ENCODE measurements at places on chromosomes 7 and 10.
A peak's percentile ranks its signal among the peaks of the same experiment; 100 is the strongest.

DNA sequence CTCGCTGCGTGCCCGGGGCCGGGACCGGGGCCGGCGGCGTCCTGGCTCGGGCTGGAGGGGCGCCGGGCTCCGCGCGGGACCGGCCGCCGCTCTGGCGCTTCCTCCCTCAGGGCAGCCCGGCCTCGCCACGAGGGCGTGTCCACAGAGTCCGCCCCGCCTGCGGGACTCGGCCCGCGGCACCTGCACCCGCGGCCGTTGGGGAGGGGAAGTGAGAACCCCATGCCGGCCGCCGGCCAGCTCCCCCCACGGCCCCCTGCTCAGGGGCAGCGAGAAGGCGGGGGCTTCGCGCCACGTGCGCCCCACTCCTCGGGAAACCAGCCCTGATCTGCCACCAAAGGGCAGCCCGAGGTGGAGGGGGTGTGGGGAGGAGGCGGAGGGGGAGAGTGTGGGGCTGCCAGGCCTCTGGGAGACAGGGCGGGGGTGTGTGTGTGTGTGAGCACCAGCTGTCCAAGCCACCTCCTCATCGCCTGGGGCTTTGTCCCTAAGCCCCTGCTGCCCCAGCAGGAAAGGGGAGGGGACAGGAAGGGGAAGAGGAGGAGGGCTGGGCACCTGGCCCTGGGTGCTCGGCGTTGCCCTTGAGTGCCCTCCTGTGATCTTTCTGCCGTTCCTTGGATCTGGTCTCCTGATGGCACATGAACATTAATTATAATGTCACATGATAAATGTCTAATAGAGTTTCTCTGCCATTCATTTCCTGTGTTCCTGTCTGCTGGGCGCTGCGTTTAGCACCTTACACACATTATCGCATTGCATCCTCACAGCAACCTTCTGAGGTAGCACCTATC lies at the start of gene PIK3AP1:
TSS of gene PIK3AP1 (minus strand) at position 93 of the 785 bp plus-strand sequence. CDS start 120 bp downstream, outside the sequence.
- DNase-seq, result peak; percentile 19

- no peak for DNase-seq
These were observed 177.7 kb downstream of the SH3PXD2A start for GRCh38 chr10:103677486-103678177.

GRCh38 chr10:130177250-130177649 lies 41.1 kb downstream of the GLRX3 start:
- DNase-seq, result no peak

GRCh38 chr7:144834641-144835144 lies 1.2 kb downstream of the TPK1 start:
- peak; percentile 41 for DNase-seq

DNA sequence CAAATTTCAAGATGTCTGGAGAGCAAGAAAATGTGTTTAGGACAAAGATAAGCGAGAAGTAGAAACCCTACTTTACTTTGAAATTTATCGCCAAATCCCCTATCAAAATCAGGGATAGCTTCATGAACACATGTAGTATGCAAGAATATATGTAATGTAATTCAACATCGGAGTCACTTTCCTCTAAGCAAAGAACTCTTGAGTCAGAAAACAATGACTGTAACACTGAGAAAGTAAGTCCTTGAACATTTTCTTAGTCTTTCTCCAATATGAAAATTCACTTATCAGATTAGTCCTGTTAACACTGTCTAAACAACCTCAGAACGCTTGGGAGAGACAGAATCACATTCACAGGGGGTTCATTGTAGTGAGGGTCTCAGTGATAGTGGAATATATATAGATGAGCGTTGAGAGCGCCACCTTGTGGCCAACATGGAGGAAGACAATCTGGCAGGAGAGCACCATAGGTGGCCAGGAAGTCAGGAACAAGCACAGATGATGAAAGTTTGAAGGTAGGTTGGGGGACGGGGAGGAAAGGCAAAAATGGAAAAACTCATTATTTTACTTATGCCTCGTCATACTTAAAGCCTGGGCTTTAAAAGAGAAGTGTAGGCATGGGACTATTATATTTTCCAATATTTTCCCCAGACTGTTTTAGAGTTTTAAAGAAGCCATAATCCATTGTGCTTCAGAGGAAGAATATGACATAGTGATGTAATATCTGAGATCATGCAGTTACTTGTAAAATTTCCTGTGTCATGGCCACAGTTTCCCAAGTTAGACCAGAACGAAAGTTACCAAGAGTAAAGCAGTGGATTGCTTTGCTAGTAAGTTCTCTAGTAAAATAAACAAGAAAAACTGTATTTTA lies 115.5 kb upstream of the GNAI1 start:
- peak; percentile 12 for DNase-seq

DNA sequence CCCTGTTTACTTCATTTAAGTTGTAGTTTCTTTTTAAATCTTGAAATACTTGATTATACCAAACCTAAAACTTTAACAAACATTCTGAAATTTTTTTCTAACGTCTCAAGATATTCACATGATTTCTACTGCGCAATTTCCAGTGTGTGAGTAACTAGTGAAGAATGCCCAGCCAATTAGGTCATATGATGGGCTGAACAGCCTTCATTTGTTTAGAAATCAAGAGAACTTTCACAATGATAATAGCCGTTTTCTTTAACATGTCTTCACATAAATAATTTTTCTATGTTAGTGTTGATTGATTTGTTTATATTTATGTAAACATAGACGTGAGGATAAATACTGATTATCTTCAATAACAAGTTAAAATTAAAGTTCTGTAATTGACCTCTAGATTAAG lies 21.8 kb downstream of the STAM start:
- DNase-seq, result no peak

- peak; percentile 50 for DNase-seq
These were observed 1.2 kb downstream of the COL26A1 start for GRCh38 chr7:101363734-101364374.

DNA sequence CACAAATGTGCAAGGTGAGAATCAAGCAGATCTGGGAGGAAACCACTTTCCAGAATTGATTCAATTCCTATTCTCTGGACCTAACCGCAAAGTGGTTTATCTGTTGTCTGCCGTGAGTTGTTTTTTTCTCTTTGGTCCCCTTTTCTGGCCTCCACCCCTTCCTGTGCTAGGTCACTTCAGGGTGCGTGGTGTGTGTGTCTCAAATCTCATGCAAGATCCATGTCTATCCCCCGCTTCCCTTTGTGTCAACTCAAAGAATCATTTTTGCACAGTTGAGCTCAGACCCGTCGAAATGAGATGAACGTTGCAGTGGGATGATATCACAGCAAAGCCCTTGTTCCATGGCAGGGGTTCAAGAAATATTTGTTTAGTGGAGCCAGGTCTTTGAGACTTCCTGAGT lies 184.5 kb downstream of the GATA3 start:
- peak; percentile 15 for DNase-seq

DNA sequence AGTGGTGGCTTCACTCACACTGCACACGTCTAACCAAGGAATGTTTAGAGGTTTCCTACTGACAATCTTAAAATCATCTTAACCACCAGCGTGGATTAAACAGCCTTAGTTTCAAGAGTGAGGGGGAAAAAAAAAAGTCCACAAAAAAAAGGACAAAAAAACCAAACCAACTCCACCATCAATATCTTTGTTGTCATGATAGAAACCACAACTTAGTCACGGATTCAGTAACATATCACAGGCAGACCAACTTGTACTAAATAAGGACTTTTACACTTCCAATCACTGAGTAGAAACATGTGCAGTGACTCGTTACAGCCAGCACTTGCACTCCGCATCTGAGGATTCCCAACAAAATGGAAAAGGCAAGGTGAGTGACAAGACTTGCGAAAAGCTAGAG lies 46.5 kb downstream of the FAM171A1 start:
- no peak for DNase-seq

DNA sequence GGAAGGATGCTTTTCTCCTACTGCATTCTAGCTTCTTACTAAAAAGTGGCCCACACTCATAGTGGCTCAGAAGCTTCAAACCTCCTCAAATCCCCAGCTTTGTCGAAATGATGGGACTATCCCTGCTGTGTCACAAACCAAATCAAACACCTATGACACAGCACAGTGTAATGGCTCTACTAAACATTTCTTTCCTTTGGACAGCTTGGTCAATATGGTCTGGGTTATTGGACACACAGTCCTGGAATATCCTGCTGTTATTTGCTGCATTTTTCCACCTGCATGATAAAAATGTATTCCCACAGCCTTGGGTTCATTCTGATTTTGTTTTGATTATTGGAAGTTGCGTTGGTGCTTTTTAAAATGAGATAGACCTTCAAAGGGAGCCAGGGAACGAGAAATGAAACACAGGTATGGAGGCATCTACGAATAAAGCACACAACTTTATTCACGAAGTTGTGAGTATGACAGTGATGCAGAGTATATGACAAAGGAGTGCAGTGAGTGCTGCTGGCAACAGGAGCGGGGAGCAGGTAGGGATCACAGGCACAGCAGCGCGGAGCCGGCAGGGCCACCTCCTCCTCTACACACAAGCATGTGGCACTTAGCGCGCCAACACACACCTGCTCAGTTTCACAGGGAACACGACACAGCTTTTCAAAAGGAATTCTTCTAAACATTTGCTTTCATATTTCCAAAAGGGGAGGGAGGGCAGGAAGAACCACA lies 26.5 kb upstream of the AFAP1L2 start:
- DNase-seq, result no peak

GRCh38 chr7:48959676-48960075 lies 35.3 kb downstream of the CDC14C start:
- DNase-seq, result no peak

GRCh38 chr7:135208102-135208793 lies 3.1 kb downstream of the WDR91 start:
- no peak for DNase-seq

- peak; percentile 46 for DNase-seq
These were observed 70.6 kb downstream of the FOXL3 start for GRCh38 chr7:360454-361100.

DNA sequence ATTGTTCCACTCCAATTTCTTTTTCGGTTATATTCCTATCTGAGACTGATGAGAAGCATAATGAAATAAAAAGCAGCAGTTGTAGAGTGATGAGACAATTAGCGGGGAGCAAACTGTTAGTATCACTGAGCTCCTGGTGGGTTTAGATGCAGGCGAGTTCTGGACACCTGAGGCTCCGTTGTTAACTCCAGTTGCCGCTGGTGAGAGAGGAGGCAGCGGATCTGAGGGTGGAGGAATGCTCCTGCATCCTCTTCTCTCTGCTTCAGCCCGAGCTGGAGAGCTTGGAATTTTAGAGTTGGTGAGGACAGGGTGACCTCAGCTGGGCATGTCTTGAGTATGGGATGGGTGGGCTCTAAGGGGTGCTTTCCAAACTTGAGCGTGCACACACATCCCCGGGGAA lies 31.4 kb downstream of the LRMDA start:
- DNase-seq, result no peak

GRCh38 chr7:23491502-23491901 lies 21.2 kb upstream of the IGF2BP3 start:
- DNase-seq, result no peak

DNA sequence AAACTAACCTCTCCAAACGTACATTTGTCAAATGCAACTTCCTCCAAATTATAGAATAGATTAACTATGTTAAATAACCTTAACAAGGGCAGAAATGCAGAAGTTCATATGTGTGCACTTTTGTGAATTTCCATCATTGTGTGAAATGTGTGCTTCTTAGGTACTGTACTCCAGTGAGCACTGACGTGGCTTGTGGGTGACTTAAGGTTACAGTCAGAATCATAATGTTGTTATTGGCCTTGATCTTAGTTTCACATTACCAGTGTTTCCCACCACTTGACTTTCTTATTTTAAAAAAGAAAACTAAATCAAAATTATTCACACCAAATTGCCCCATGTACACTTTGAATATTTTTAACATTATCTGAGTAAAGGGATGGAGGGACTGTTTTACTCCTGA lies 155.1 kb upstream of the FZD8 start:
- DNase-seq, result no peak

GRCh38 chr10:124010024-124010423 lies 83.4 kb downstream of the CHST15 start:
- no peak for DNase-seq

DNA sequence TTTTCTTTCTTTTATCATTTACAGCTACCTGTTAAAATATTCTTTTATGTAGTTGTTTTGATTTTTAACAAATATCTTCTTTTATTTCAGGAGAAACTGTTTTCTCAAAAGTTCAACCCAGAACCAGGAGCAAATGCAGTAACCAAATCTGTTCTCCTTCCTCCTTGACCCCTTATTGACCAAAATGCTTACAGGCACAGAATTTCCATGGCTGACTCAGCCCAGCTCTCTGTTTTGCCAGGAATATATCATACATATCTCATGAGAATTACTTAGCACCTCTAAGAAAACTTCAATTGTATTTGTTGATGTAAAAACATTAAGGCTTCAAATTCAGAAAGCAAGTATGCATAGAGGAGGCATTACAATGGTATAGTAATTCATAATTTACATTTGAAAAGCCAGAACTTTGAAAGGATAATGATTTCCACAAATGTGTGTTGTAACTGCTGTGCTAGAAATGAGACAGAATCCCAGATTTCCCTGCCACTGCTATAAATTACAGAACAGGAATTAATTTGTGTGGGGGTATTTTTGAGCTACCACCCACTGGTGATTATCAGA lies 2.2 kb downstream of the GSAP start:
- DNase-seq, result no peak

GRCh38 chr10:6144406-6145165 lies 55.8 kb downstream of the RBM17 start:
- peak; percentile 83 for DNase-seq

- DNase-seq, result no peak
These were observed 2.0 kb upstream of the SFR1 start for GRCh38 chr10:104119996-104120395.

DNA sequence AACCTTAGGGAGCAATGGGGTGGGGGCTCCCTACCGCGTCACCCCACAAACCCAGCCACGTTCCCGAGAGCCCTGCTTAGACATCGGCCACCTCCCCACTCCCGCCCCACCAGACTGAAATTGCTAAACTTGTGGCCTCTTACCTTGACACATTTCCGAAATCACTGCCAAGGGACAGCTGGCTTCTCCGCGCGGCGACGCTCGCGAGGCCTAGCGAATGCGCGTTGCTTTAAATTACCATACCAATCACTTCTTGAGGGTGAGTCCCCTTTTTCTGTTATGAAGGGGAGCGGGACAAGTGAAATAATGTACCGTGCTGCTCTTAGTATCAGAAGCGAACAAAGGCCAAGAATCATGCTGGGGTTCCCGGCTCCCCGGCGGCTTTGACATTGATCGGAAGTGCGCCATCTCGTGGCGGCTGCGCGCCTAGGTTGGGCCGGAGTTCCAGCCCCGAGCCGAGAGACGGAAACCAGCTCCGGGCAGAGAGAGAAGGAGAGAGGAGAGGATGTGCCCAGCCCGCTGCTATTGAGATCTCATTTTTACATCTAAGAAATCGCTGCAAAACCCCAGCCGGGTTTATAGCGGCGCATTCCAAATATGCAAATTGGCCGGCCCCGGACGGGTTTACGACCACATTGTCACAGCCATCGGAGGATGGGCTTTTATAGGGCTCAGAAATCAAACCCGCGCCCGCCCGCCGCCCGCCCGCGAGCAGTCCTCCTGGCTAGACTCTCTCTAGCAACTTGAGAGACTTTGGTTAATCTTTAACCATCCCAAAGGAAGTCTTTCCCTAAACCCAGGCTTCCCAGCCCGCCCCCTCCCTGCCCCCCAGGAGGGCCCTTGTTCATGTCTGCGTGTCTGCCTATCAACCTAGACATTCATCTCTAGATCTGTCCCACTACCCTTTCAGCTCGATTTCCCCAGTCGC lies 5.3 kb downstream of the HOXA11 start:
- DNase-seq, result peak; percentile 52

GRCh38 chr10:70905071-70906021 lies 17.0 kb upstream of the PCBD1 start:
- DNase-seq, result no peak

GRCh38 chr7:20229646-20230500 lies 12.7 kb upstream of the MACC1 start:
- no peak for DNase-seq
